ENCODE measurements at places on chromosomes 12 and 14. TPM values are rescaled to one million over a fixed set of nuclear protein-coding genes. Genes with fewer than 3 reads are reported as not detected.

AKAP5 gene
- total RNA-seq = 0.20 TPM

HOXC4 gene
- 1.2 TPM for total RNA-seq

VRTN gene
- not detected for total RNA-seq

EPYC gene
- not detected for total RNA-seq
